ENCODE measurements at places on chromosomes 1 and 21.

GRCh38 chr1:18999359-18999758, 42.9 kb upstream of the IFFO2 start:
- no peak for DNase-seq

DNA sequence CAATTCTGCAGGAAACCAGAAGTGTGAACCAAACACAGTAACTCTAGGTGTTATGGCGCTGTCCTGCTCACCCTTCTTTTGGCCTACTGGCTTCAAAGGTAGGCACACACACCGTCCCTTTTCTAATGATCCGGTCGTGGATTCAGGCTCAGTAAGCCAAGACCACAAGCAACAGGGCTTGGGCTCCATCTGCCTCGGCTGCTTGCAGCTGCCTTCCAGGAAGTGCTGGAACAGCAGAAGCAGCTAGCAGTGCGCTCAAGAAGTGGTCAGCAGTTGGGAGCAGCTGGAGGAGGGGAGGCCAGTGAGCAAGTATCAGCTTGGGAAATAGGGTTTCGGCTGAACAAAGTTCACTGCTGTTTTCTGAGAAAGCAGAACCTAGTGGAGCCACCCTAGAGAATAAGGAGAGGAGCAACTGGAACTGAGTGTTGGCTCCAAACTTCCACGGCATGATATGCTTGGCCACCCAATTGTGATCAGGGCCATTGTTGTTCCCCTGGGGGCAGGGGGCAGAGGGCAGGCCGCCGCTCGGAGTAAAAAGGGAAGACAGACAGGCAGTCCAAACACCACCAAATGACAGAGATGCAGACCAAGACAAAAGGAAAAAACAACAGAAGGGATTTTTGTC, 173.4 kb downstream of the TOMM20 start:
- DNase-seq = no peak

DNA sequence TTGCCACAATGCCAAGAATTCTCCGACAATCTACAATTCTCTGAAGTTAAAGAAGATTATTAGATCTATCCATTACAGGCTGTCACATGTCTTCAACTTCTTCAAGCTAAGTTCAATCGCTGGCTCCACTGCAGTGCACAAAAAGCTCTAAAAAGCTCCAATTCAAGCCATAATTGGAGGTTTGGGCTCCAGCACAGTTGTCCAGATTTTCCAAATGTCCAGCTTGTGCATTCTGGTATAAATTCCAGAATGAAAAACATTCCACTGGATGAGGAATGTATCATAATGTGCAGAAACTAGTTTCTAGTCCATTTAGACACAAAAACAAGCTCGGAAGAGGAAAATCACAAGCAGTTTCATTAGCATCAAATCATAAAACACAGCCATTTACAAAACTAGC, 138.6 kb downstream of the NRIP1 start:
- no peak for DNase-seq

DNA sequence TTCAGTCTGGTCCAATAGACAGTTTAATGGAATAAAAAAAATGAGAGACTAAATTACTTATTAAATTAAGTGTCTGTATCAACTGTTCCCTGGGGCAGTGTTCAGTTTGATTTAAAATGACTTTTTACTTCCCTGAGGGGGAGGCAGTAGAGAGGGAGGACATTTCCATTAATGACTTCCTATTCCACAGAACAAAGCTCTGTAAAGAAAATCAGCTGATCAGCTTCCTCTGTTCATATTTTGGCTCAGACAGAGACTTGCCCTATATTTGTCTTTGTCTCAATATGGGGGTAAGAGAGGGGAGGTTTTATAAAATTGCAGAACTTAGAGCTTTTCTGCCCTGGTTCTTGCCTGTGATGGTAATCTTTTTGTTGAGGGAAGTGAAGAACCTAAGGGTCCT, 8.4 kb downstream of the CFAP126 start:
- DNase-seq = no peak

GRCh38 chr1:172179918-172180317, 240.6 kb upstream of the C1orf105 start:
- no peak for DNase-seq

- DNase-seq = peak; percentile 37
These were observed at the start of gene PTGFR for GRCh38 chr1:78490861-78491450. TSS of gene PTGFR (plus strand) at chr1:78490974. CDS start at chr1:78492744, 1,770 bp downstream.

Data from epithelial cell of esophagus (primary cell).